ENCODE measurements at places on chromosomes 16 and 17.

- DNase-seq = no peak
Measured at GRCh38 chr17:55421179-55421934, at the start of gene MMD. Gene MMD (minus strand): TSS chr17:55421835. CDS start chr17:55421695, 140 bp downstream.

- peak; percentile 91 for DNase-seq
Measured at GRCh38 chr17:45218895-45219661, 2.6 kb upstream of the FMNL1 start.

DNA sequence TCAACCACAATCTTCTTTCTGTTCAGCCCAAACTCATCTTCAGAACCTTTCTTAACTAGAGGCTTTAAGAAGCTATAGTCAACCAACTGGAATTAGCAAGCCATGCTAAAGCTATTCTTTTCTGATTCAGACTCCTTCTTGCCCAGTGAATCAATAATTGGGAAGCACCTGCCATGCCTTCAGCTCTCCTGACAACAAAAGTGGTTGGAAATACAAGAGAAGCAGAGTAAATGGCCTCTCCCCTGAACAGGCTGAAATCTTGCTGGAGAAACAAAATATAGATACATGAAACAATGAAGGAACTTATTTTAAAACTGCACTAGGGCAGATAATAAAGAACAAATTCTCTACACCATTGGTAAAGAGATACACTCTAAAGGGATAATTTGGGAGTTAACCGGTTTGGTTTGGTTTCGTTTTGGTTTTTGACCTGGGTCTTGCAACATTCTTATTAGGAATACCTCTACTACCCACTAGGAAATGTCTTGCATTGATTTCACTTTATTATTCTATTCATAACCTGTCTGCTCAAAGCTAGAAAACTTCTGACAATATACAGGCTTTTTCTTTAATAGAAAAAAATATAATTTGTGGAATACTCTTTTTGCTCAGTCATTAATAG lies 173.6 kb upstream of the DYNLRB2 start:
- DNase-seq = no peak

- DNase-seq = no peak
Measured at GRCh38 chr17:11109106-11109505, 131.9 kb upstream of the SHISA6 start.

- DNase-seq = no peak
Measured at GRCh38 chr17:80116276-80116920, 15.0 kb downstream of the GAA start.

DNA sequence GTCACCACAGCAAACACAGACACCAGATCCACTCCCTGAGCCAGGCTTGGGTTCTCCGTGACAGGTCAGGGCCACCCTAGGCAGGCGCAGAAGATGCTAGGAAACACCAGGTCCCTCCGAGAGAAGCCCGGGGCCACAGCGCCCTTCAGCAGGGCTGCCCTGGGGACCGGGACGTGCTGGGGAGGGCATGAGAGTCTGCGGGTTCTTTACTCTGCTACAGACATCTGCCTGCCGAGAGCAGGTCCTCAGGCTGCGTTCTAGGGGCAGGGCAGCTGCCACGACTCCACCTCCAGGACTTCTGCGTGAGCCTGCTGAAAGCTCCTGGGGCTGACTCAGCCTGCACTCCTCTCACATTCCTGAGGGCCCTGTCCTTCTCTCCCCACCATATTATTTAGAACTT lies 11.4 kb downstream of the MYLK3 start:
- DNase-seq = no peak

- DNase-seq = no peak
Measured at GRCh38 chr17:78960928-78961327, 18.8 kb downstream of the LGALS3BP start.

DNA sequence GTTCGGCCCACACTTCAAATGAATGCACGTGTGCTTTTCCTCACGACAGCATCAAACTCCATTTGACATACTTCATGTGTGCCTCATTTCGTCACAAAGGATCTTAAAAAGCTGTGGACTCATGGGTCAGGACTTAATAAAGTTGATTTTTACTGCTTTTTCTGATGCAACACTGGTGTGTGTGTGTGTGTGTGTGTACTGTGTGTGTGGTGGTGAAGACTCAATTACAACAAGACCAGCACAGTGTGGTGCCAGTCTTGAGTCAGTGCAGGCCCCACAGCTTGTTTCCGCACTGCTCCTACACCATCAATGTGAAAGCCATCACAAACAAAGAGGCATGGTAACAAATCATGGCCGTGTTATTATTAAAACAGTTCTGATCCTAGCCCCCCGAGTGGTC lies 17.7 kb downstream of the CDIP1 start:
- DNase-seq = no peak
